ENCODE measurements at places on chromosomes 11 and 22. TPM values are rescaled to one million over a fixed set of nuclear protein-coding genes. Genes with fewer than 3 reads are reported as not detected.

HYOU1 gene
- 295 TPM for total RNA-seq

GRCh38 chr22:17013396-17014100 lies 5.5 kb upstream of the GAB4 start:
- DNase-seq = no peak

- DNase-seq = no peak
These were observed 3.3 kb upstream of the EPS8L2 start for GRCh38 chr11:702462-703461.

DNA sequence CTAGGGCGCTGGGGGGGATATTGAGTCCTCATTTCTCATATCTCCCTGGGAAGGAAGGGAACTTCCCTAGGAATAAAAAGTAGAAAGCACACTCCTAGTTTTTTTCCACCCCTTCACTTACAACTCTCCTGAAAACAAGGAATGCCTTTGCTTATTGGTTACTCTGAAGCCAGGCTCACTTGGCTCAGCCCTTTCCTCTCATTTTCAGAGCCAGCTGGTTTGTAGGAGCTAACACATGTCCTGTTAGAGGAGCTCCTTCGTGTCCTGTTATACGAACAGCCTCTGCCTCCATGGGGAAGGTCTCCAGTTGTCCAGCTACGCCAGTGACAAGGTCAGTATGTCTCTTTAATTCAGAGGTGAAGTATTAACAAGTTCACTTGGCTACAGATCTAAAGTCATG lies 17.6 kb downstream of the ALKBH8 start:
- no peak for DNase-seq

DNA sequence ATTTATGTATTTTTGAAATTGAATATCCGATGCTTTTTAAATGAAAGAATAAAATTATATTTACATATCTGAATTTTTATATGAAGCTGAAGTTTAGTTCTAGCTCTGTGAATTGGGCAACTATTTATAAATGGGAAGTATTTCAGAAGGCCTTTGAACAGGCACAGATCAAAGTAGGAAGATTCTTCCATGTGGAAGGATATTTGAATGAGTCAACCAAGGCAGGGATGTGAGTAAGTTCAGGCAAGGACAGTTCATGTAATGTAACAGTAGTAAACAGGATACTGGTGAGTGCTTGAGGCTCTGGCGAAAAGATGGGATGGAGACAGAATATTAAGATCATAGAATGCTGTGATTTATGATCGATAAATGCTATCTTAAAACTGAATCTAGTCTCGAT lies 417.8 kb upstream of the CCDC179 start:
- DNase-seq = no peak

GRCh38 chr22:38180841-38181452 lies 683 bp downstream of the PLA2G6 start:
- DNase-seq = no peak

GRCh38 chr11:48013269-48013901 lies 33.0 kb downstream of the PTPRJ start:
- no peak for DNase-seq

GRCh38 chr22:48331266-48331665 lies 1496.4 kb downstream of the BRD1 start:
- no peak for DNase-seq

CNIH2 gene
- 15.8 TPM for total RNA-seq
